Muscle of back (tissue), 13 donors: ENCODE measurements at places on chromosomes 16 and 17.
A peak's percentile ranks its signal among the peaks of the same experiment; 100 is the strongest.

- no peak for DNase-seq
Measured at GRCh38 chr16:78474762-78475161, 375.3 kb downstream of the WWOX start.

DNA sequence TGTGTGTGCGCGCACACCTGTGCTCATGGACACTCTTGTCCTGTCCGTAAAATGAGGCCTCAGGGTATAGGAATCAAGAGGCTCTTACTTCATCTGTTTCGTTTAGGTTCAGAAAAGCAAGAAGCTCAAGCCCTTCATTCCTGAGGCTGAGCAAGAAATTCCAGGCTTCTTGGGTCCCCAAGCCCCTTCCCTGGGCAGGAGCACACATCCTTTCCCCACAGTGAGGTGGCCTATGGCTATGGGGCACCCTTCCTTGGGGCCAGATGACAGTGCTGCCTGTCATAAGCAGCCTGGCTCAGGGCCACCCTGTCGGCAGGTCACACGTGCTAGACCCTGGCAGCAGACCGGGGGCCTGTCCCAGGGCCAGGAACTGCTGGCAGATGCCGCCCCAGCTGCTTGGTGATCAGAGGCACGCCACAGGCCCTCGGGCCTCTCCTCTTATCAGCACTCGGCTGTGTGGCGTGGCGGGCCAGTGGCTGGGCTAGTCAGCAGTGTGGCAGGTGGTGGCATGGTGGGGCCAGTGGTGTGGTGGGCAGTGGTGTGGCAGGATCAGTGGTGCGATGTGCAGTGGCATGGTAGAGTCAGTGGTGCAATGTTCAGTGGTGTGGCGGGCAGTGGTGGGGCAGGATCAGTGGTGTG lies 50.2 kb downstream of the NKD1 start:
- peak; percentile 62 for DNase-seq

DNA sequence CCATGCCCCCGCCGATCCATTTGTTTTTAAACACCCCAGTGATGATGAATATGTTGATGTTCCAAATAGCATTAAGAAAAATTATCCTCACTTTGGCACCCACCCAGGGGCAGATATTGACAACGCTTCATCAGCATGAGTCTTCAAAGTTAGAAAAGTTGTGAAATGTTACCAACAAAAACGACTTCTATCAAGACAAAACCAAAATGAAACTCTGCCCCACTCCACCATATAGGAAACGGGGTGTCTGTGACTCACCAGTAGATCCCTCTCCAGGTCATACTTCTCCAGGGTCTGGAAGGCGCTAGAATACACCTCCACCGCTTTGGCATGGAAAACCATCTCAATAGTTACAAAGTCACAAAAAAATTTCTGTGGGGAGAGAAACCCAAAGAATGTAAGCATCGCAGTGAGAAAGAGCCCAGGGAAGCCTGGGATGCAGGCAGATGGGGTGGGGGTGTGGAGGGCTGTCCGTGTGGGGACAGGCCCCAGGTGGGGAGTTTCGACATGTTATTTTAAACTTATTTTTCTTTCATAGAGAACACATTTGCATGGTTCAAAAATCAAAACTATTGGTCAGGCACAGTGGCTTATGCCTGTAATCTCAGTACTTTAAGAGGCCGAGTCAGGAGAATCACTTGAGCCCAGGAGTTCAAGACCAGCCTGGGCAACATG lies 10.2 kb downstream of the CIBAR2 start:
- DNase-seq: no peak

- DNase-seq: peak; percentile 36
Measured at GRCh38 chr17:43834106-43834505, 1.2 kb upstream of the MPP3 start.

GRCh38 chr16:54125751-54126655 lies 160.6 kb downstream of the IRX3 start:
- no peak for DNase-seq

DNA sequence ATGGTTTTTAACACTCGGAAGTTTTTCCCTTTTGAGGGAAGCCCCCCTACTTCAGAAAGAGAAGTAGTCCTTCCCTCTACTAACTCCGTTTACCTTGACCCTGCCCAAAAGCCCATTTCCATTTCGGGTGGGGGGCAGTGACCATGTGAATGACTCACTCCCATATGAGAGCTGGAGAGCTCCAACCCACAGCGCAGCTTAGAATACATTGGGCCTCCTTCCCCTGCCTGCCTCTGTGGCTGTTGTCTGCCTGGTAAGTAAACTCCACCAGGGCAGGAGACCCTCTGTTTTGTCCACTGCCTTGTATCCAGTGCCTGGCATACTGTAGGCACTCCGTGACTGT lies 985 bp downstream of the SGSM2 start:
- DNase-seq: peak; percentile 12

GRCh38 chr17:32943206-32943605 lies 15.3 kb downstream of the TMEM98 start:
- DNase-seq: no peak

GRCh38 chr17:82193520-82194220 lies 19.0 kb downstream of the CCDC57 start:
- DNase-seq: no peak

GRCh38 chr17:76995387-76996105 lies 127.3 kb downstream of the MGAT5B start:
- no peak for DNase-seq

DNA sequence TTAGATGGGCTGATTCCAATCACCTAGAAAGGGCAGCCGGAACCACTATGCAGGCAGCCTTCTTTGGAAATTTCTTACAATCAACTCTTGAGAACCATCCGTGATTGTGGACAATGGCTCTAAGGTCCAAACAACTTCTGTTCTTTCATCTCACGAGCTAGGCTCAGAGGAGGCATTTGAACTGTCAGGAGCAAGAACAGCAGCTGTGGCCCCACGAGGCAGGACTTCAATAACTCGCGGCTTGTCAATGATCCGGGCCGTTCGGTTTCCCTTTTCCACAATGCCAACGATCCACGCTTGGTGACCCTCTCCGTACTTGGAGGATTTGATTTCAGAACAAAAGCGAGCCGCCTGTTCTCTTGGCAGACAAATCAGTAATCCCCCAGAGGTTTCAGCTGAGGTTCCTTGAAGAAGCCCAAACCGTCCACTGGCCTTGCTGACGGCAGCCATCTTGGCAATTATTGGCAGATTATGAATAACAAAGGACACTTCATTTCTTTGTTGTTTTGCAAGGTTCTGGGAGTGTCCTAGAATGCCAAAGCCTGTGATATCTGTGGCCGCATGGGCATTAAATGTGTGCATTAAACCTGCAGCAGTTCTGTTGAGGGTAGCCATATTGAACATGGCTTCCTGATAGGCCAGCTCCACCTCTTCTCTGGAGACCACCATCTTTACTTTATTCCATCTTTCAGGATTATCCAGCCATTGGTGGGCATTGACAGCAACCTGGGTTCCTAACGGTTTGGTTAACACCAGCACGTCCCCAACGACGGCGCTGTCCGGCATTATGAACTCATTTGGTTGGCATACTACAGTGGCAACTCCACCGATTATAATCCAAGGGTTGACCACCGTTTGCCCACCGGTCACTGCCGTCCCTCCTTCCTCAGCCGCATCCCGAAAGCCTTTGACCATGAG lies 1.2 kb downstream of the SEPHS2 start:
- DNase-seq: no peak

DNA sequence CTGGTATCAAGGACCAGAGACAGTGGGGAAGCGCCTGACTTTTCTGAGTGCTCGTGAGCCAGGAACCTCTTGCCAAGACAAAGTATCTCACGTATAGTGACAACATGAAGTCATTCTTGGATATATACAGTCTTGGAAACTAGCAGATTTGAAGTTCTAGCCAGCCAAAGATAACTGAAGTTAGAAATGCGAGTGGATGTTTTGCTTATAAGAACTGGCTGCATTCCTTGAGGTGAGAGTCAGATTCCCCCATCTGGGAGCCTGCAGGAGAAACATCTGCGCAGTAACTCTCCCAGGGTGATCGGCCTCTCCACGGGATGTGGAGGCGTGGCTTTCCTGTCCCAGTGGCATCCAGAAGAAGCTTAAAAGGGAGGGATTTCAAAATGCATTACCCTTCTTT lies 89.8 kb downstream of the SHISA6 start:
- peak; percentile 79 for DNase-seq

DNA sequence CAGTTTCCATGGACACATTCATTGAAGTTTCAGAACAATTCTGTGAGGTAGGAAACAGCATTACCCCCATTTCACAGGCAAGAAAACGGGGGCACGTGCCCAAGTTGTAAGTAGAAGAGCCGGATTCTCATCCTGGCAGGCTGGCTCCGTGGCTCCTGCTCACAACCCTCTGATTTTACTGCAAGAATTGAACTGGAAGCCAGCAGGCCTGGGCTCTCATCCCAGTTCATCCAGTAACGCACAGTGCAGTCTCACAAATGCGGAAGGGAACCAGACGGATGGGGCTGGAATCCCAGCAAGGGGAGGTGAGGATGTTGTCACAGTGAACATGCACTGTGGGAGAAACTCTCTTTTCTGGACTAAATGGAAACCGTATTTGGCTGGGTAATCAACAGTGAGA lies 40.7 kb upstream of the DOC2B start:
- DNase-seq: peak; percentile 72

DNA sequence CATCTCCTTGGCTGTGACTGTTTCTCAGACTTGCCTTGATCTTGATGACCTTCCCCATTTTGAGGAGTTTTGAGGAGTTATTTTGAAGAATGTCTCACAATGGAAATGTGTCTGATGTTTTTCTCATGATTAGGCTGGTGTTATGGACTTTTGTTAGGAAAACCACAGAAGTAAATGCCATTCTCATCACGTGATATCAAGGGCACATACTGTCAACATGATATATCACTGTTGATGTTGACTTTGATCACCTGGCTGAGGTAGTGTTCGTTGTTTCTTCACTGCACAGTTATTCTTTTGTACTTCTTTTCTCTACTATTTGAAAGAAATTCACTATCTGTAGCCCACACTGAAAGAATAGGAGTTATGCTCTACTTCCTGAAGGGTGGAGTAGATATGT lies 194.7 kb upstream of the MPHOSPH6 start:
- no peak for DNase-seq

GRCh38 chr16:15507301-15507958 lies 73.0 kb downstream of the BMERB1 start:
- no peak for DNase-seq

DNA sequence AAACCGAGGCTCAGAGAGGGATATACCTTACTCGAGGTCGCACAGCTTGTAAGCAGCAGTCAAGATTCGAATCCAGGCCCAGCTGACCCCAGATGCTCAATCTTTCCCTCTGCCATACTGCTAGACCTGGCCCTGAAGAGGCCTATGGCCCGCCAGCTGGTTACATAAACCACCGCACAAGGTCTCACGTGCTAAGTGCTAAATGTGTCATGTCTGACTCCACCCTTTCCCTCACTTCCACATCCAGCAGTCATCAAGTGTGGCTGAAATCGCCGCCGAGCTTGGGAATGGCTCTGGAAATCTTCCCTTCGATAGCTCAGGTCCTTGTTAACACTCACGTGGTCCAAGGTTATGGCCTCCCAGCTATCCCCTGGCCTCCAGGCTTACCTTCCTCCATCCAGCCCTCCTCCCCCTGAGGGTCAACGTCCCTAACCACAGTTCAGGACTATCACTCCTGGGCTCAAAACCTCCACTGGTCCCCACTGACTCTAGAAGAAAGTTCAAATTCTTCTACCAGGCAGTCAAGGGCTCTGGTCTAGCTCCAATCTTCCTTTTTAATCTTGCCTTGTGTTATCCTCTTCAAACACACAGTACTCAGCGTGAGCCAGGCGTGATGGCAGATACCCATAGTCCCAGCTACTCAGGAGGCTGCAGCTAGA lies 3.5 kb downstream of the ZBTB4 start:
- DNase-seq: peak; percentile 49

GRCh38 chr16:66309-67182 lies 5.9 kb downstream of the RHBDF1 start:
- no peak for DNase-seq

DNA sequence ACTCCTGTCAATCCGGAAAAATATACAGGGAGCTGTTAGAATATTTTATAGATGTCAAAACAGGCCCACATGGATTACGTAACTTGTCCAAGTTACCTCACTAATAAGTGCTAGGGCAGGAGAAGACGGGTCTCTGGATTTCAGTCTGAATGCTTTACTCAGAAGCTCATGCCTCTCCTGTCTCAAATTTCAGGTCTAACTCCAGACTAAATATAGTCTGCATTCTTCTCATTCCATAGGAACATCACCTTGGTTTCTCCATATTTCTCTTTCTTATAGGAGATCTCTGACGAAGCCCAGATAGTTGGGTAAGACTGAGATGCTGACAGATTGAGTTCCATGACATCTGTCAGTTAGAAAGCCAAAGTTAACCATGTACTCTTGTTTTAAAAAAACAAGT lies 174.2 kb downstream of the STX8 start:
- DNase-seq: no peak

DNA sequence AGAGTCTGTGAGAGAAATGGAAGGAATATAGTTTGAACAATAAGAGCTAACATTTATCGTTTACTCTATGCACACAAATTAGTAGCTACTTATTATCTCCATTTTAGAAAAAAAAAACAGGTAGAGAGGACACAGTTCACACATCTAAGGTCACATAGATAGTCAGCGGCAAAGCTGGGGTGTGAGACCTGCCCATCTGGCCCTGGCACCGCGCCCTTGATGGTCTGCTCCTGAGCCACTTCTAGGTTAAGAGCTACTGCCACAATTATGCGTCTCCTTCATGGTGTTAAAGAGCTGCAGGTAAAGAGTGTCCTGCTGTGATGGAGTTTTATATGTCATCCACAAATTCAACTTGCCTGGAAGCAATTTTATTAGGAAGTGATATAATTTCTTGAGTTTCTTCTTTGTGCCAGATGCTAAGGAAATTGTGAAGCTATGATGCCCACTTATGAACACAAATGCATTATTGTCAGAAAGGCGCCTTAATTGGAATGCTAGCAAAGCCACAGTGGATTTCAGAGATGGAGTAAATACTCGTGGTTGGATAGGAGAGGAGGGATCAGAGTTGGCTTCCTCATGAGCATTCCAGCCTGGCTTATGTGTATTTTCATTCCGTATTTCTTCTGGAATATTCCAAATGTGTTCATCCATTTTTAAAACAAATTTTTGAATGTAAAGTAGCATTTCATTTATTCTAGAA lies 21.3 kb upstream of the MFSD6L start:
- DNase-seq: no peak

- DNase-seq: no peak
Measured at GRCh38 chr16:23014592-23014991, 134.7 kb downstream of the USP31 start.

- no peak for DNase-seq
Measured at GRCh38 chr17:40529991-40530390, 28.6 kb upstream of the TNS4 start.

DNA sequence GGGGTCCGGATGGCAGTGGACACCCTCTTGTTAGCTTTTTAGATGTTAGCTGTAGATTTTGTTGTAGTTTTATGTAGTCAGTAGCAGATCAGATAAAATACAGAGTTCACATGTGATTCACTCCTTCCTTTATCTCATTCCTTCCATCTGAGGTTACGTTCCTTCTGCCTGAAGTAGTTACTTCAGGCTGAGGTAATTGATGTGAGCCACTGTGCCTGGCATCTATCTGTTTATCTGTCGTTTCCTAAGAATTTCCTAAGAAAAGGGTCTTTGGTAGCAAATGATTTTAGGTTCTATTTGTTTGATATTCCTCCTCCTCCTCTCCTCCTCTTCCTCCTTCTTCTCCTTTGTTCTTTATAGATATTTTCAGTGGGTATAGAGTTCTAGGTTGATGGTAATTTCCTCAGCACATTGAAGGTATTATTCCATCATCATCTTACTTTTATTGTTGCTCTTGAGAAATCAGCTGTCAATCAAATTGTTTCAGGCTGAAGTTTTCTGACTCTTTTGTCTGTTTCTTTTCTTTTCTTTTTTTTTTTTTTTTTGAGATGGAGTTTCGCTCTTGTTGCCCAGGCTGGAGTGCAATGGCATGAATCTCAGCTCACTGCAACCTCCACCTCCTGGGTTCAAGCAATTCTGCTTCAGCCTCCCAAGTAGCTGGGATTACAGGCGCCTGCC lies 29.6 kb upstream of the FBXO47 start:
- DNase-seq: no peak
